ENCODE measurements at places on chromosomes 13 and 19.

- no peak for DNase-seq
Measured at GRCh38 chr19:10368101-10368803, 12.1 kb downstream of the TYK2 start.

DNA sequence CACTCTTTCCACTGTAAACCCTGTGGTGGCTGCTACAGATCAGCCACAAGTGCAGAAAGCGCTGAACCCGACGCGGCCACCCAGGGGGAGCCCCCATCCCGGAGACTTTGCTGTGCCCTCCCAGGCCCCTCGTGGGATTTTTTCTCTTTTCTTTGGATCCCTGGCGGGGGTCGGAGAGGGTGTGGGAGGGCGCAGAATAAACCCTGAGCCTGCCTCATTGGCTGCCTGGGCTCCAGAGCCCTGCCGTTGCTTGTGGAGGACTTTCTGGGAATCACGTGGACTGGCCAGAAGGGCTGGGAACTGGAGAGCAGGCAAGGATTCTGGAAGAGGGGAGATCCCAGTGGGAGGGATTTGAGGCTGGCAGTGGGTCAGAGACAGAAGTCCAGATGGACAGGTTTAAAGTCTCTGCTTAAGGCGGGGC lies 24.9 kb downstream of the GADD45B start:
- DNase-seq, result no peak

DNA sequence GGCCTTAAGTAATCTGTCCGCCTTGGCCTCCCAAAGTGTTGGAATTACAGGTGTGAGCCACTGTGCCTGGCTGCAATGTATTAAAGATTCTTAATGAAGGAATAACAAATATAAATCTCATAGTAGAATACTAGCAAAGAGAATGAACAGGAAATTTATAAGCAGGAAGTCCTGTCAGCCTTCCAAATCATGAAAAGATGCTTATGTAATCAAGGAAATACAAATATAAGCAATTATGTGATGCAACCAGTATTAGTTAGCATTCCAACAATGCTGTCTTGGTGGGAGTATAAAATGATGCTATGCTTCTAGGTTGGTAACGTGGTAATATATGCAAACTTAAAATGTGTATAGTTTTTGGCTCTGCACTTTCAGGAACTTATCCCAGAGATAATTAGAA lies 133.8 kb downstream of the PDS5B start:
- DNase-seq, result no peak

- DNase-seq, result peak; percentile 48
Measured at GRCh38 chr19:4732680-4733114, 9.1 kb upstream of the DPP9 start.

DNA sequence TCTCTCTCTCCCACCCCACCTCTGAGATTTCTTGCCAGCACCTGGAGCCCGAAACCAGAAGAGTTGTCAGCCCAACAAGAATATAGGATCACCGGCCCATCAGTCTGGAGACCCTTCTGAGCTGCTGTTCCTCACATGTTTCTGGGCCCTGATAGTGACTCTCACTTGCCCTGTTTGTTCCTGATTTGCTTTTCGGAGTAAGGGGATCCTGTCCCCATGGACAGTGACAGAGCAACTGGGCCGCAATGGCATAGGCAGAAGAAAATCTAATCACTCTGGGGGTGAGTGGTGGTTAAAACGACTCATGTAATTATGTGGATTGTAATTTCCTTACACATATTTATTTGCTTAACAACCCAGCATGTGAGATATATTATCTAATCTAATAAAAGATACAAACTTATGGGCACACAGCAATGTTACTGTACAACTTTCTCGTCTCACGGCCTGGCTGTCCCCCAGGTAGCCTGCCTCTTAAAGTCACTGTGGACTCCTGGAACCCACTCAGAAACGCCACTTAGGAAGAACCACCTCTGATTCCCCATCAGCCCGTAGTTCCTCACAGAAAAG lies 663 bp upstream of the SMAD9 start:
- no peak for DNase-seq

- no peak for DNase-seq
Measured at GRCh38 chr13:49624229-49624628, 4.1 kb upstream of the ARL11 start.

GRCh38 chr19:39345956-39346355 lies 3.7 kb downstream of the SAMD4B start:
- DNase-seq, result no peak

- DNase-seq, result no peak
Measured at GRCh38 chr19:38557205-38557799, 60.5 kb downstream of the MAP4K1 start.

GRCh38 chr13:44363631-44364344 lies 9.8 kb upstream of the SERP2 start:
- DNase-seq, result no peak

DNA sequence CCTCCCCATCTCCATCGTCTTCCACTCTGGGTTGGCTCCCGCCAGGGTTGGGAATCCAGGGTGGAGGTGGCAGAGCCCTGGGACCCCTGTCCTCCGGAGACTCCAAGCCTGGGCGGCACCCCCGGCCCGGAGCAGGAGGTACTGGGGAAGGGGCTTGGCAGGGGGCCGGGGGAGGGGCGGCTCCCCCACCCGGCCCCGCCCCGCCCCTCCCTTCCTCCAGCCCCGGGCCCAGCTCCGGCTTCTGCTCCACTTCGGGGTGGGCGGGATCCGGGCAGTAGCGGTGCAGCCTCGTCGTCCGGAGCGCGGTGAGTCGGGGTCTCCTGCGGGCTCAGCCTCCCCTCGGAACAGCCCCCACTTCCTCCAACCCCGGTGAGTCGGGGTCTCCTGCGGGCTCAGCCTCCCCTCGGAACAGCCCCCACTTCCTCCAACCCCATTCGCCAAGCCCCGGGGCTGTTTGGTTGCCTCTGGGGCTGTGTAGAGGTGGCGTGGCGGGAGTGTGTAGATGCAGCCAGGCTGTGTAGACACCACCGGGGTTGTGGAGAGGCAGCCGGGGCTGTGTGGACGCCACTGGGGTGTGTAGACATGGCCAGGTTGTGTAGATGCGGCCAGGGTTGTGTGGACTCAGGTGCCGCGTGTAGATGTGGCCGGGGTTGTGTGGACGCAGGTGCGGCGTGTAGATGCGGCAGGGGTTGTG lies at the start of gene TMPRSS9:
Gene TMPRSS9, plus strand, starts transcription at position 274 of the 694 bp plus-strand sequence. CDS start 29,521 bp downstream, outside the sequence.
- no peak for DNase-seq

DNA sequence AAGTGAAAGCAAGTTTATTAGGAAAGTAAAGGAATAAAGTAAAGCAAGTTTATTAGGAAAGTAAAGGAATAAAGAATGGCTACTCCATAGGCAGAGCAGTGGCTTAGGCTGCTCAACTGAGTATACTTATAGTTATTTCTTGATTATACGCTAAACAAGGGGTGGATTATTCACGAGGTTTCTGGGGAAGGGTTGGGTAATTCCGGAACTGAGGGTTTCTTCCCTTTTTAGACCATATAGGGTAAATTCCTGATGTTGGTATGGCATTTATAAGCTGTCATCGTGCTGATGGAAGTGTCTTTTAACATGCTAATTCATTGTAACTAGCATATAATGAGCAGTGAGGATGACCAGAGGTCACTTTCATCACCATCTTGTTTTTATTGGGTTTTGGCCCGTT lies 194.3 kb downstream of the DLEU7 start:
- DNase-seq, result no peak

DNA sequence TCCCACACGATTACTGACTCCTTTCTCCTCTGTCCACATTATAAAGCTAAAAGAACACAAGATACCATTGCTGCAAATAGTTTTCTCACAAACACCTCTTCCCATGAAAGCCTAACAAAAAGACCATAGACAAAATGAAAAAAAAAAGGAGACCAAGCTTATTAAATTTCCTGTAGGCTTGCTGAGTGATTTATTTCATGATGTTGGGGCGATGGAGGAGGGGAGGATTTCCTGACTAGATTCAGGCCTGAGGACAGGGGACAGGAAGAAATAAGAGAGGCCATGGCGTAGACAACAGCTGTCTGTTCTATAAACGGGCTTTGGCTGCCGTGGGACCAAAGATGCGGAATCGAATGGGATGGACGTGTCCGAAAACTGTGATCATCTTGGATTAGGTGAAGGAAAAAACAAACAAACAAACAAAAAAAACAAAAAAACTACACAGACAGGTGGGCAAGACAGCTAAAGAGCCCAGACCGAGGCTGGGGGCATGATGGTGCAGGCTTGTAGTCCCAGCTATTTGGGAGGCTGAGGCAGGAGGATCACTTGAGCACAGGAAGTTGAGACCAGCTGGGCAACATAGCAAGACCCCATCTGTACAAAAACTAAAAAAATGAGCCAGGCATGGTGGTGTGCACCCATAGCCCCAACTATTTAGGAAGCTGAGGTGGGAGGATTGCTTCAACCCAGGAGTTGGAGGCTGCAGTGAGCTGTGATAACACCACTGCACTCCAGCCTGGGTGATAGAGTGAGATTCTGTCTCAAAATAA lies 5.3 kb downstream of the TMPRSS9 start:
- DNase-seq, result no peak

DNA sequence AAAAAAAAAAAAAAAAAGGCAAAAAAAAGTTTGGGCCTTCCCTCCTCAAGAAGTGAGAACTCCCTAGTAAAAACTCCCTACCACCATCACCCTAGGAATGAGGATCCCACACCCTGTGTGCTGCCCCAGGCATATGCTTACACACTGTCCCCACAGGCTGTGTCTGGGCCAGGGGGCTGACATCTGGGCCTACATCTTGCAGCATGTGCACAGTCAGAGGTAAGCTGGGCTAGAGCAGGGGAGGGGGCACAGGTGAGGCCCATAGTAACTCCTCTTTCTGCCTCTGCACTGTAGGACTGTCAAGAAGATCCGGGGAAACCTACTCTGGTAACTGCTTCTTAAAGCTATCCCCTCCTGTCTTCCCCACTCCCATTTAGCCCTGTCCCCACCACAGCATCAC lies 1.0 kb downstream of the HAUS5 start:
- DNase-seq, result no peak

- no peak for DNase-seq
Measured at GRCh38 chr19:57118848-57119247, 937 bp upstream of the USP29 start.

GRCh38 chr19:45455707-45456499 lies 11.9 kb upstream of the FOSB start:
- DNase-seq, result peak; percentile 76

- DNase-seq, result no peak
Measured at GRCh38 chr13:41426047-41426446, 31.3 kb upstream of the RGCC start.

DNA sequence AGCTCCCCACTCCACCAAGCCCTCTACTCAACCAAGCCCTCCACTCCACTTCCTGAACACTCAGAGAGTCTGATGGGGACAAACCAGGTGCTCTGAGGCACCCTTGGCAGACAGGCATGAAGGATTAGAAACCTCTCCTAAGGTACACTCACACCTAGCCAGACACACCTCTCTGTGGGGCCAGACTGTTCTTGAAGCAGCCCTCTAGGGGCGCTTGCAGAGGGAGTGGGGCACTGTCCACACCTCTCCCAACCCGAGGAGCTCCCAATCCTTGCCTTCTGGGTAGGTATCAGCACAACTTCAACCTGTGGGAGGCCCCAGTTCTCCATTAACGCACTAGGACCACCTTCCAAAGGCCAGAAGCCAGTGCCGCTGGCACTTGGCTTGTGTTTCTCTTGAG lies 108.7 kb upstream of the VSTM2B start:
- DNase-seq, result no peak

GRCh38 chr19:10736916-10737551 lies 19.2 kb downstream of the DNM2 start:
- DNase-seq, result no peak

- DNase-seq, result peak; percentile 63
Measured at GRCh38 chr13:40186626-40187323, 479.7 kb downstream of the FOXO1 start.

- no peak for DNase-seq
Measured at GRCh38 chr13:49132479-49133002, 87.6 kb upstream of the MLNR start.

- DNase-seq, result no peak
Measured at GRCh38 chr13:50654331-50654730, 189.2 kb downstream of the DLEU7 start.

DNA sequence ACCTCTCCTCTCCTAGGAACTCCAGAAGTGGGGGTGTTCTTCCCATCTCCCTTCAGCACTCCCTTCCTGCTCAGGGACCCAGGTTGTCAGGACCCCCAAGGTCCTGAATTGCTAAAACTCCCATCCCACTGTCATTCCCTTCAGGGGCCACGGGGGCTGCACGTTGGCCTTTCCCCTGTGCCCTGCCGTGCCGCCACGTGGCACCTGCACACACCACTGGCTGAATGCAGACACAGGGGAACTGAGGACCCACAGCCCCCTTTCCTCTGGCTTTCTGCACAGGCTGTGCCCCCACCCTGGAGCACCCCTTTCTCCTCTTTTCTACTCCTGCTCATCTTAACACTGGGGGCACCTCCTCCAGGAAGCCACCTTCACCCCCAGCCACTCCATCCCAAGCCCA lies 9.0 kb downstream of the SHANK1 start:
- no peak for DNase-seq

GRCh38 chr19:46970815-46971214 lies 48.8 kb upstream of the NPAS1 start:
- DNase-seq, result no peak

- DNase-seq, result no peak
Measured at GRCh38 chr19:15810335-15810734, 5.1 kb downstream of the OR10H1 start.

DNA sequence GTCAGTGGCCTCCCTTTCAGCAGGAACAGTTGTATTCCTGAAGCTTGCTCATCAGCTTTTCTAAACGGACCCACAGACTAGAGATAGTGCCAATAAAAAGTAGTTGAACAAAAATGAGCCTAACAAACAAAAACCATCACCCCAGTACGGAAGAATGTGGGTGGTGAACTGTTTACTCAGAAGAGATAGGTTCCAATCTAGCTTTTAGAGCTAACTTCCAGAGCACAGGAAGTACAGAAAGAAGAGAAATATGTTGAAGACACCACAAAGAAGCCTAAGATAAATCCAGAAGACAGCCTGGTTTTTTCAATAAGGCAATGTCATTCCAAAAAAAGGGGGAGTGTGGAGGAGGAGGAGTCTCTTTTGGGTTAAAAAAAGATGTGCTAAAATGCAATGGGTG lies 2.8 kb upstream of the LMO7 start:
- DNase-seq, result no peak

GRCh38 chr13:37138926-37139325 lies 33.5 kb upstream of the CSNK1A1L start:
- DNase-seq, result no peak

DNA sequence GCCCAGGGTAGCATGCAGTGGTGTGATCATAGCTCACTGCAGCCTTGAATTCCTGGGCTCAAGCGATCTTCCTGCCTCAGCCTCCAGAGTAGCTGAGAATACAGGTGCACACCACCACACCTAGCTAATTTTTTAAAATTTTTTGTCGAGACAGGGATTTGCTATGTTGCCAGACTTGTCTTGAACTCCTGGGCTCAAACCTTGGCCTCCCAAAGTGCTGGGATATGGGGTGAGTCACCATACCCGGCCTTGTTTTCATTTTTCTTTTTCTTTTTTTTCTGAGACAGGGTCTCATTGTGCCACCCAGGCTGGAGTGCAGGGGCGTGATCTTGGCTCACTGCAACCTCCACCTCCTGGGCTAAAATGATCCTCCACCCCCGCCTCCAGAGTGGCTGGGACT lies 38.7 kb downstream of the KEAP1 start:
- no peak for DNase-seq

GRCh38 chr13:44955406-44955805 lies 33.9 kb downstream of the NUFIP1 start:
- no peak for DNase-seq

Measured in activated T-cell treated with anti-CD3 and anti-CD28 coated beads, Interleukin-2, amount 50 U/mL, for 1 hour (primary cell).